ENCODE measurements at places on chromosomes 12 and 14.

- DNase-seq: no peak
Measured at GRCh38 chr14:81385886-81386285, 14.2 kb downstream of the STON2 start.

DNA sequence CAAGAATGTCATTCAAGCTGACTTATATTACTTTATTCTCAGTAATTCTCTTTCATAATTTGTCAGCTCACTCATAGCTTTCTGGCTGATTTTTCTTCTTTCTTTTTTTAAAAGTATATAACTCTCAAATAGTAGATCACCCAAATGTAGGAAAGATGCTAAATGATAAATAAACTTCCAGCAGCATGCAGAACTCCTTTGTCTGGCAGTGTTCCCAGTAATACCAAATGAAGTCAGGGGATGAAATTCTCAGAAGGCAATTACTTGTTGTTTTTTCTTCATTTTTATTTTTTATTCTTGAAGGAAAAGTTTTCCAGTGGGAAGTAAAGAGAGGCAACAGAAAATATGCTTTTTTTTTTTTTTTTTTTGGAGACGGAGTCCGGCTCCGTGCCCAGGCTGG lies 133.3 kb upstream of the SLCO1C1 start:
- DNase-seq: no peak

DNA sequence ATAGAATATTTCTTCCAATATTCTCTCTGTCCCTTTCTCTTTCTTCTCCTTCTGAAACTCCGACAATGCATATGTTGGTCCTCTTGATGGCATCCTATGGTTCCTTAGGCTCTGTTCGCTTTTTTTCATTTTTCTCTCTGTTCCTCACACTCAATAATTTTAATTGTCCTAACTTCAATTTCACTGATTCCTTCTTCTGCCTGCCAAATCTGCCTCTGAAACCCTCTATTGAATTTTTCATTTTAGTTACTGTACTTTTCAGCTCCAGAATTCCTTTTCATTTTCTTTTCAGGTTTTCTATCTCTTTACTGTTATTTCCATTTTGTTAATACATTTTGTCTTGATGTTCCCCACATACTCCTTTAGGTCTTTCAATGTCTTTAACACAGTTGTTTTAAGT lies 67.0 kb upstream of the TTC7B start:
- DNase-seq: no peak

DNA sequence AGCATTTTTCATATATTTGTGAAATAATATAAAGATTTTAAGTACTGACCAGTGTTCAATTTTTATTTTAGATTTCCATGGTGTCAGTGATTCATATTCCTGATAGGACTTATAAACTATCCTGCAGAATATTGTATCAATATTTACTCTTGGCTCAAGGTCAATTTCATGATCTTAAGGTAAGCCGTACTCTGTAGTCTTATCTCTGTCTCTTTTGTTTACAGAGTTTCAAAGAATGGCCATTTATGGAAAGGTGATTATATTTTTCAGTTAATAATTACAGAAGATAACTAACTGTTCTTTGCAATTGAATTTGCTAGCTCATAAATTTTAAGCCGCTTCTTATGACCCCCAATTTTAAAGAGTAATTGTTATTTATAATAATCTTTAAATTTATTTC lies 27.9 kb downstream of the CGRRF1 start:
- no peak for DNase-seq

GRCh38 chr12:25126746-25127145 lies 68.2 kb downstream of the DNAI7 start:
- DNase-seq: no peak

DNA sequence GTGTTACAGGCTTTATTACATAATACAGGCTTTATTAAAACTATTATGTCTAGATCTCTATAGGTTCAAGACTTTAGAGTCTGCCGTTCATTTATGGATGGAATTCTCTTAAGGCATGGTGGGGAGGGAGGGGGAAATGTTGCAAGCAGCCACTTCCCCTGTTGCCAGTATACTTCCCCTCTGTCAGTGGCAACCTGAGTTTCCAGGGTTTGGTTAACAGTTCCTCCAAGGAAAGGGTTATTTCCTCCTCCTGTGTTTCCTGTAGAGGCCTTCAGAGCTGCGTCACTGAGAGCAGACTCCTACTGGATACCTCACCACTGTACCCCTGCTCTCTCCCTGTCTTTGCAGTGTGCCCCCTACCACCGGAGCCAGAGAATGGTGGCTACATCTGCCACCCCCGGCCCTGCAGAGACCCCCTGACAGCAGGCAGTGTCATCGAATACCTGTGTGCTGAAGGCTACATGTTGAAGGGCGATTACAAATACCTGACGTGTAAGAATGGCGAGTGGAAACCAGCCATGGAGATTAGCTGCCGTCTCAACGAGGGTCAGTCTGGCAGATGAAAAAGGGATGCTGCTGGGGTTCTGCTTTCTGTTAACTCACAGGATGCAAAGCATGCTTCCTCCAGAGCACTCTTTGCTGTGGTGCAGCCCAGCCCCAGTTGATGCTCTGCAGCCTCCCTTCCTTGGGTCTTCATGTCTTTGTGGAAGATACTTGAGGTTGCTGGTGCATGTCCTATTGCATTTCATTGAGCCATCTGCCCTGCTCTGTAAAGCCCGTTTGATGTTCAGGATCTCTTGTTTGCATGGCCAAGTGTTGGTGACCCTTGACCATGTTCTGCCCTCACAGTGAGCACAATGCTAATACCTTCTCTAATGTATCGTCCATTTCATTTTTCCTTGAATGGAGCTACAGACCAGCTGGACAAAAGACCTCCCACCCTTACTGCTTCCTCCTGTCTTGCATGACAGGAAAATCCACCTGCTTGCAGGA lies 63.6 kb upstream of the SRSF5 start:
- DNase-seq: no peak

- DNase-seq: no peak
Measured at GRCh38 chr12:75856235-75856634, 175.3 kb downstream of the PHLDA1 start.

GRCh38 chr14:35699791-35700444 lies 109.2 kb downstream of the RALGAPA1 start:
- DNase-seq: no peak

DNA sequence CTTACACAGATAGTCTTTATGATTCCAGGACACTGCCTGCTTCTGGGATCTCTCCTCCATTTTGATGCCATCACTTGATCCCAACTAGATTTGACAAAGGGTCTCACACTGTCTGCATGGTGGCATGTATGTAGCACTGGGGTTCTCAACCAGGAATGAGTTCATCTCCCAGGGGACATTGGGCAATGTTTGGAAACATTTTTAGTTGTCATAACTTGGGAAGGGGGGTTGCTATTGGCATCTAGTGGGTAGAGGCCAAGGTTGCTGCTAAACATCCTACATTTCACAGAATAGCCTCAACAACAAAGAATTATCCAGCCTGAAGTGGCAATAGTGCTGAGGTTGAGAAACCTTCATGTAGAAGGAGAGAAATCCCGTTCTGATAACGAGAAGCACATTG lies 376.2 kb downstream of the DPF3 start:
- no peak for DNase-seq

GRCh38 chr12:86634456-86635410 lies 378.5 kb upstream of the MGAT4C start:
- no peak for DNase-seq

DNA sequence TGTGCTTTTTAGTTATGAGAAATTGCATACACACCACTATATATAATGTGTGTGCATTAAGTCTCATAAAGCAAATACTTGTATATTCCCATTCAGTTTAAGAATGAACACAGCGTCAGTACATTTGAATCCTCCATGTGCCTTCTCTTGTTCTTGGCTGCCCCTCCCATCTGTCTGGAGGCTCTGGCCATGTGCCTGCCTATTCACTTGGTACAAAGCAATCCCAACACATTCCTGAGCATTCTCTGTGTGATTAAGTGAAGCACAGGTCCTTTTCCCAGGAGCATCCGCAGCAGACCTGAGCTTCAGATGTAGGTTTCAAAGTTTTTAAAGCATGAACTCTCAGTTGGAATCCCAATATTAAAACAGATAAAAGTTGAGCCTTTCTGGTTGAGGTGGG lies 58.7 kb downstream of the POLR3B start:
- DNase-seq: no peak

DNA sequence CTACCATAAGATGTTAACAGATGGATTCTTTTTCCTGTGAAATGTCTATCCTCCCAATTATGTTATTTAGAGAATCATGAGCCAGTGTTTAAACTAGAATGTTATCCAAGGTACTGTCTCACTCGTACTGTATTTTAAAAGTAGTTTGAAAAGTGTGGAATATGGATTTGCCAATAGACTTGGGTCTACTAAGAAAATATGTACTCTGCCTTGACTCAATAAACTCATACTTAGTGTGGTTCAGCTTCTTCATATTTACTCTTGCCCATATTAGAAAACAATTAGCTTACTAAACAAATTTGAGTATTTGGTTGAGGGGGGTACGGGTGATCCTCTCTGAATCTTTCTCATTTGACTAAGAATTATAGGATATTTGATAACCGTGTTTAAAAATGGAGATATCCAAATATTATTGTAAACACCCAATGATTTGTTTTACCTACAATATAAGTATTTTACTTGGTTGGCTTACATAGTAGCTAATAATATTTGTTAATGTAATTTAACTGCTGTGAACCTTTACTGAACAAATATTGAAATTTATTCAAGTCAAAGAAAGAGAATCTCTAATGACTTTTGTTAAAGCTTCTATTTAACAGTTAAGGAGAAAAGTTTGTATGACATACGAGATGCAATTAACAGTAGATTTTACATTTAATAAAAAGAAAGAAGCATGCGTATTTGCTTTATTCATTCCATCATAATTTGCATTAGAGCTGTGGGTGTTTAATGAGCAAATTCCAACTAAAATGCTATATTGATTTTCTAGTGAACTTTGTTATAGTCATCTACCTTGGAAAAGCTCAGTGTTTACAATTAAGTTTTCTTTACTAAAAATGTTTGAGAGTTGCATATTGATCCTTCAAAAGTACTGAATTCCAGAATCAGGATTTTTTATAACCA lies 81.2 kb downstream of the MIPOL1 start:
- DNase-seq: no peak

DNA sequence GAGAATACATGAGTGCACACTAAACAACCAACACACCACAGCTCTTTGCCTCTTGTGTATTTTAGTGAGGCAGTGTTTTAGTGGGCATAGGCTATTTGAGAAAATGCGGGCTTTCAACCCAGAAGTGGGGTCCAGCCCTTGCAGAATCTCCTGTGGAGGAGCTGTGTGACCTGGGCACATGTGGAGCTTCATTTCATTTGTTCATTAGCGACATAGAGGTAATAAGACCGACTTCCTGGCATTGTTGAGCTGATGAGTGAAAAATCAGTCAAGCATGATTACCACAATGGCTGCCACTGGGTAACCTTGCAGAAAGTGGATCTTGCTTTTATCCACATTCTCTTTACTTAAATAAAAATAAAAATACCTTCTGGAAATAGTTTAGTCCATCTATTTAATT lies 923.5 kb downstream of the BCL11B start:
- DNase-seq: no peak

- no peak for DNase-seq
Measured at GRCh38 chr12:116708826-116709756, 28.8 kb downstream of the SPRING1 start.

GRCh38 chr14:93676416-93676958 lies 111.8 kb downstream of the PRIMA1 start:
- no peak for DNase-seq

DNA sequence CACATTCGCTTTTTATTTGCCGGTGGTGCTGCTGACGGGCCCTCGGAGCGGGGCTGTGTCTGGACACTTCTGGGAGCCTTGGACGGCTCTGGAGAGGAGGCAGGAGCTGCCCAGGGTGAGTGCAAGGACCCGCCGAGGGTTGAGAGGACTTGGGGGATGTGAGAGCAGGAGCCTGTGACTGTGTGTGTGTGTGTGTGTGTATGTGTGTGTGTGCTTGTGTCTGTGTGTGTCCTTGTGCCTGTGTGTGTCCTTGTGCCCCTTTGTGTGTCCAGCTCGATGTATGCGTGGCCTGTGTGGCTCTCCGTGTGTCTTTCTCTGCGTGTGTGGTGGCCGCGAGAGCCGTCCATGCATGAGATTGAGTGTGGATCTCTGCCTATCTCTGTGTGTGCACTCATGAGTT lies 179.6 kb upstream of the MYL2 start:
- no peak for DNase-seq

DNA sequence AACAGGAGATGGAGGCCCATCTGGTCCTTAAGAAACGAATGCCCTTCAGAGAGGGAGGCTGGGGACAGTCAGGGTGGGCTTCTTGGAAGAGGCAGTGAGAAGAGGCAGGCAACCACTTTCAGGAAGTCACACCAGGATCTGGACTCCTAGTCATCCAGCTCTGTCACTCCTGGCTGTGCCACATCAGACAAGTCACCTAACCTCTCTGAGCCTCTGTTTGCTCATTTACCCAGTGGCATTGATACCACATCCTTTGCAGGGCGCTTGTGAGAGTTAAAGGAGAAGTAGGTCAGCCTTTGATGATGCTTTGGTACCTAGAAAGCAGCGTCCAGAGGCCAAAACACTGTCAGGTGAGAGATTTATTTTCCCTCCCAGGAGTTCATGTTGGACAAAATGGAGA lies 11.1 kb downstream of the CCDC197 start:
- no peak for DNase-seq

DNA sequence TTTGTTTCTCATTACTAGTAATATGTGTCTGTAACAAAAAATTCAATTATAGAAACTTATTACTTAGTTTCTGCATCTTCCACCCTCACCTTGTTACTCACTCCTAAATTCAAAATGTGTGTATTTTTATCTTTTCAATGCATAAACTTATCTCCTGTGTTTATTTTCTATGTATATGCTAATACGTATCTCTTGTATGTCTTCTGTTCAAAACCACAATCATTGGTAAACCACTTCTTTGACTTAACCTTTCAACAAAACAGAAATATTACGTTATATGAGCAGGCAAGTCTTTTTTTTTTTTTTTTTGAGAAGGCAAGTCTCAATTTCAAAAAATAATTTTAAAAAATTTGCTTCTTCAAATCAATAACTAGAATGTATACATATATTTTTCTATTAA lies 39.2 kb upstream of the RPH3A start:
- DNase-seq: no peak

- no peak for DNase-seq
Measured at GRCh38 chr14:56731187-56731586, 79.1 kb downstream of the OTX2 start.

DNA sequence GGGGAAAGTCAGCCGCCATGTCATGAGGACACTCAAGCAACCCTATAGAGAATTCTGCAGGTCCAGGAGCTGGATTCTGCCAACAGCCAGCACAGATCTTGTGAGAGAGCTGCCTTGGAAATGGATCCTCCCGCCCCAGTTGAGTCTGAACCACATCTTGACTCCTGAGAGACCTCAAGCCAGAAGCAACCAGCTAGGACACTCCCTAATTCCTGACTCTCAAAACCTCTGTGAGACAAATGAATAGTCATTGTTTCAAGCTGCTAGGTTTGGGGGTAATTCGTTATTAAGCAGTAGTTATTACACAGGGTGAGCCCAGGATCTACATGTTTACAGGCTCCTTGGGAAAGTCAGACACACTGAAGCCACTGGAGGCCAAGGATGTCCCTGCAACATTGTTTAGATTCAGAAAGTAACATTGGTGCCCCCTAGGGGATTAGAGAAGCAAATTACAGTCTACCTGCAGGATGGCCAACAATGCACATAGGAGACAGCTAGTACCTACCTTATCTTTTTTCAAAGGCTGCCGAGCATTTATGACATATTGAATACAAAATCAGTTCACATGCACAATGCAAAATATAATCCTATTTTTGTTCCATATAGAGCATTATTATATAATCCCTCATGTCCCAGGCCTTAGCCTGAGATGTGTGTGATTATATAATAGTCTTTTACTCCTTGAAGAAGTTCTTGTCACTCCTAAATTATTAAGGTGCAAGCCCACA lies 57.9 kb upstream of the FICD start:
- no peak for DNase-seq

GRCh38 chr14:101500061-101500460 lies 61.2 kb upstream of the DIO3 start:
- no peak for DNase-seq
